Lower lobe of right lung (tissue), 2 donors: ENCODE measurements at places on chromosomes 4 and X.

GRCh38 chr4:129488427-129488826, 392.5 kb downstream of the C4orf33 start:
- H3K36me3 ChIP-seq, result no peaks in the 10 kb centered on the region
- DNase-seq, result no peak
- no peak overlapping the region for H3K27ac ChIP-seq
- no peaks in the 10 kb centered on the region for H3K27me3 ChIP-seq
- H3K4me3 ChIP-seq, result no peak overlapping the region
- H3K4me1 ChIP-seq, result no peaks in the 10 kb centered on the region

DNA sequence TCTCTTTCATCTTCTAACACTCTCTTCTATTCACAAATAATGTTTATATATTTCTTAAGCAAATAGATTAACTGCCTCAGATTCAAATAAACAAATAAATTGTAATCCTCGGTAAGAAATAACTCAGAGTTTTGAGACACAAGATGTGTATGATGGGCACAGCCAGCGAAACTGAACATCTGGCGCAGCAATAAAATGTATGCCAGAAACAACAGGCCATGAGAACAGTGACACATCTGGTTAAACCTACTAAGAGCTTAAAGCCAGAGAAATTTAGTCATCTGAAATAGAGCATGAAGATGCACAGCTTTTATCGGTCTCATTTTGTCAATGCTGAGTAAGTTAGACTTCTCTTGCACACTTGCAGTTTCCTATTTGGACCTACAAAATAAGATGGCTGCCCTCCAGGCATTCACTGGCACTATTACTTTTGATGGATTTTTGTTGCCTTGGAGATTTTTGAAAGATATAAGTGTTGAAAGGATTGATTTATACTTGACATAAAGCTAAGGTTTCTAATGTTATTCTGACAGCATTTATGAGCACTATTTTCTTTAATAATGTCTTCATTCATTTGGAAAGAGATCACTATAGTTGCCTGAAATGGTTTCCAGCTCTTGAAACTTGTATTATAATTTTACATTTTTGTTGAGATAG, 1444.0 kb downstream of the PCDH18 start:
- H3K27me3 ChIP-seq, result no peaks in the 10 kb centered on the region
- H3K4me3 ChIP-seq, result no peak overlapping the region
- H3K36me3 ChIP-seq, result no peaks in the 10 kb centered on the region
- H3K4me1 ChIP-seq, result no peaks in the 10 kb centered on the region
- H3K27ac ChIP-seq, result no peak overlapping the region

GRCh38 chr4:122431351-122431750, 25.2 kb downstream of the IL2 start:
- no peak overlapping the region for H3K4me3 ChIP-seq
- no peak overlapping the region for H3K27ac ChIP-seq
- no peak for DNase-seq
- no peaks in the 10 kb centered on the region for H3K4me1 ChIP-seq
- no peaks in the 10 kb centered on the region for H3K36me3 ChIP-seq
- H3K27me3 ChIP-seq, result no peaks in the 10 kb centered on the region

- no peaks in the 10 kb centered on the region for H3K36me3 ChIP-seq
- no peak for DNase-seq
- H3K4me3 ChIP-seq, result no peak overlapping the region
- no peaks in the 10 kb centered on the region for H3K4me1 ChIP-seq
- H3K27ac ChIP-seq, result no peak overlapping the region
Observed at GRCh38 chr4:43496602-43497001, 604.1 kb downstream of the GRXCR1 start.

DNA sequence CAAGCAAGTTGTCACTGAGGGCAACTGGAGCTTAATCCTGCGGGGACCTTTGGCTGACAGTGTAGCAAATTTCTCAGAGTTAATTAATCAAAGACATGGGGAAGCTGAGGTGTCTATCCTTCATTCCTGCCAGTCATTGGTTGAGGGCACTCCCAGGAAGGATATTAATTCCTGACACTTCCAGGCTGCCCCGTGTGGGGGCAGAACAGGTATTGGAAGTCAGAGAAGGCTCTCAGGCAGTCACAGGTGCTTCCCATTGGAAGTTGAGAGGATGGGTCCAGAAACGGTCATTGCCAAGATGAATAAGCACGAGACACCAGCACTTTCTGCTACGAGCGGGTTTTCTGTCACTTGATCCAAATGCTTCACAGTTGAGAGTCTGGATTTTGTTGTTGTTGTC, 29.1 kb upstream of the CD38 start:
- H3K4me3 ChIP-seq, result no peak overlapping the region
- no peak overlapping the region for H3K27ac ChIP-seq
- H3K27me3 ChIP-seq, result no peaks in the 10 kb centered on the region
- no peaks in the 10 kb centered on the region for H3K36me3 ChIP-seq

- DNase-seq, result peak; percentile 76
- H3K36me3 ChIP-seq, result no peaks in the 10 kb centered on the region
- no peaks in the 10 kb centered on the region for H3K27me3 ChIP-seq
- peaks cover 5% of the 10 kb centered on the region for H3K4me1 ChIP-seq
- no peak overlapping the region for H3K27ac ChIP-seq
Observed at GRCh38 chr4:99808260-99808857, 8.3 kb upstream of the DAPP1 start.

DNA sequence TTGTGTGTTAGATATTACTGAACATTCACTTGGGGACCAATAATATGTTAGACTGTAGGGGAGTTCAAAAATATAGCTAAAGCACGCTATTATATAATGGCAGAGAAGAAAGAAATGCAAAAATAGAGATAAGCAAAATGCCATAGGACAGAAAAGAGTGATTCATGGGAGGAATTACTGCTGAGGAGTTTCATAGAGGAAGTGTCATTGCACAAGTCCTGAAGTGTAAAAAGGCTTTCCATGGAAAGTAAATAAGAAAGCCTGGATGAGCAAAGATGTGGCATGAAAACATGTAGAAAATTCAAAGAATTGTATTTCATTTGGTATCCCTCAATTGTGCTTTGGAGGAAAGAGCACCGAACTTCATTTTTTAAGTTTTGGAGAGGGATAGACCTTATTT, 14.5 kb downstream of the HMGB2 start:
- H3K27ac ChIP-seq, result no peak overlapping the region
- H3K27me3 ChIP-seq, result no peaks in the 10 kb centered on the region
- H3K4me1 ChIP-seq, result no peaks in the 10 kb centered on the region

DNA sequence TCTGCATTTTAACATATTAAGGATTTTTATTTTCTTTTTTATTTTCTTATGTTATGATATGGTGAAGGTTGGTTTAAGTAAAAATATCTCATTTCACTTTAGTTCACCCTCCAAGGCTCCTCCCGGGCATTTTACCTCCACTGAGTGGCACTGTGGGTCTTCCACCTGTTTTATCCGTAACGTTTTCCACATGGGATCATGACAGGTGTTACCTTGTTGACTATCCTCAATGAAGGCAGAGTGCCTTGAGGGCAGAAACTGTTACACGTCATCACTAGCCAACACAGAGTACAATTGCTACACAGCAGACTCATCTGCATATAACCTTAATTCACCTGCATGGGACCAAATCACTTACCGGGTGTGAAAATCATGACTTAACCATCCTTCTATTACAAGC, 105.8 kb downstream of the GEMIN8 start:
- no peak for DNase-seq
- no peaks in the 10 kb centered on the region for H3K36me3 ChIP-seq
- no peak overlapping the region for H3K4me3 ChIP-seq
- H3K27ac ChIP-seq, result no peak overlapping the region
- H3K4me1 ChIP-seq, result no peaks in the 10 kb centered on the region

GRCh38 chrX:87890437-87890836, 372.8 kb downstream of the KLHL4 start:
- H3K4me1 ChIP-seq, result no peaks in the 10 kb centered on the region
- H3K36me3 ChIP-seq, result no peaks in the 10 kb centered on the region
- H3K4me3 ChIP-seq, result no peak overlapping the region
- no peak for DNase-seq

DNA sequence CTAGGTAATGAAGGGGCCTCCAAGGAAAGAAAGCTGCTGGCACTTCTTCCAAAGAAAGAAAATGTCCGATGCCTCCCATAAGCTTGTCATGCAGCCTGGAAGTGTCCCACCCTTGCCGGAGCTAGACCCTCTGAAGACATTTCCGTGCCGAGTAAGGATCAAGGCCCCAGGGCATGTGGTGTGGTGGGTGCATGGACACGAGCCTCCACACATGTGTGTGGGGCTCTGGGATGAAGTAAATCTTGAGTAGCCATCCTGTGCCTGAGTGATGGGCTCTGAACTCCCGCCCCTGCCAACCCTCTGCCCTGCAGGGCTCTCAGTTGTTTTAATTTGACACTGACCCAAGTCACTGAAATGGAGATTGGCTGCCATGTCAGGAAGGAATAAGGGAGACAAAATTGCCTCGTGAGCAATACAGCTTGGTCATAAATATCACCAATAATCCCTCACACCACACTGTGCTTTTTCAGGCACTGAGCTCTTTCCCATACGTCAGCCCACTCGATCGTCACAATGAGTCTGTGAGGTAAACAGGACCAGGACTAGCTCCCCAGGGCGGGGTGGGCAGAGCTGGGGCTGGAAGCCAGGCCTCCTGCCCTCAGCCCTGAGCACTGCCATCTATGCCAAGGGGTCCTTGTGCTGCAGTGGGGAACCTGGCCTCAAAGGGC, 24.6 kb downstream of the CNGA2 start:
- no peaks in the 10 kb centered on the region for H3K27me3 ChIP-seq
- H3K4me1 ChIP-seq, result no peaks in the 10 kb centered on the region
- no peaks in the 10 kb centered on the region for H3K36me3 ChIP-seq
- no peak for DNase-seq
- H3K27ac ChIP-seq, result no peak overlapping the region

DNA sequence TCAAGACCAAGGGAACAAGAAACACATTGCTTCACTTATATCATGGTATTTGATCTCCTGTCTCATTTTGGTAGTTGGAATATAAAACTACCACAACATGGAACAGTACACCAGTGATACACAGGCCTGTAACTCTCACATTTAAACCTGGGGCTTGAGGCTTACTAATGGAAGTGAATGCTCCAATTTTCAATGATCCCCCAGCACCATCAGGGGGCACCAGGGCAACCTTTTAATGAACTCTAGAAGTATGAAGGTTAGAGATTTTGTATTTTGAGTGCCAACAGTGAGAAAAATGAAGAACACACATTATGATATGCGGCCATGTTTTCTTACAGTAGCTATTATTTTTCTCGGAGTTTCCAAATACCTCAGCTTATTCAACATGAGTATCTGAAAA, 50.7 kb downstream of the C4orf33 start:
- H3K4me3 ChIP-seq, result no peak overlapping the region
- no peaks in the 10 kb centered on the region for H3K36me3 ChIP-seq
- no peak for DNase-seq
- no peaks in the 10 kb centered on the region for H3K4me1 ChIP-seq
- H3K27ac ChIP-seq, result no peak overlapping the region
- H3K27me3 ChIP-seq, result no peaks in the 10 kb centered on the region
